SK-N-SH (cell line): ENCODE measurements at places on chromosomes 1 and 21.

DNA sequence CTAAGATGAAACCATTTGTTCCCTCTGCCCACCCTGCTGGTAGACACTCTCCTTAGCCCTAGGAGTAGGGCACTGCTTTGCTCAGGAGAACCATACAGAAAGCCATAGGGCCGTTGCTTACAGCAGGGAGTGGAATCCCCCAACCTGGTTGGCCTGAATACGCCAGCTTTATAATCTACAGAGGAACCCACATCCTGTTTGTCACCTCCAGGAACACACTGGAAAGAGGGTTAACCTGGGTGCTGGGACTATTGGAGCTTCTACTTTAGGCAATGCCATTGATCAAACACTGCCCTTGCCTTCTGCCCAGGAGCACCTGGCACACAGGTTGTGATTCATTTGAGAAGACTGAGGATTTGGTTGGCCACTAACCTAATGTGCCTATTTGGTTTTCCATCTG lies 124.8 kb downstream of the TNR start:
- no peak for DNase-seq

DNA sequence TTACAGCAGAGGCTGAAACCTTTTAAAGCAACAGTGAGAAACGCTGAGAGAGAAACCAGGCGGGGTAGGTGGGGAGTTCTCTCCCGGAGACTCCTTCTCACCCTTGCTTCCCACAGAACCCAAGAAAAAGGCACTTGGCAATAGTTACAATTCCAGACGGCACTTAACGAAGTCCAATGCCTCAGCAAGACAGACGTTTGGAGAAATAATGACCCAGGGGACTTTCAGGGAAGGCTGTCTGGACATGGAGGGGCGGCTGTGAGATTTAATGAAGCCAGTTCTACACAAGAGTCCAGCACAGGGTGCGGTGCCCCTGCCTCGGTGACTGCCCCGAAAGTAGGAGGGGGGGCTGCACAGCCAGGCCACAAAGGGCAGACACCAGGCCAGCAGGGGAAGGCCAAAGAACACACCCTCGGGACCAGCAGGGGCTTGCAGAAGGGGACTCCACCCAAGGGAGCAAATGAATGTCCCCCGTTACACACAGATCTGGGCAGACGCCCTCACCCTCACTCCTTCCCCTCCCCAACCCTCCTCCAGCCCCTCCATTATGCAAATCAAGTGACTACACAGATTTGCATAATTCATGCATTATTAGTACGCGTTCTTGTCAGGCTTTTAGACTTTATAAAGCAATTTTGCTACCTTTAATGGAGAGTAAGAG lies 26.3 kb downstream of the KCNN3 start:
- DNase-seq: no peak

DNA sequence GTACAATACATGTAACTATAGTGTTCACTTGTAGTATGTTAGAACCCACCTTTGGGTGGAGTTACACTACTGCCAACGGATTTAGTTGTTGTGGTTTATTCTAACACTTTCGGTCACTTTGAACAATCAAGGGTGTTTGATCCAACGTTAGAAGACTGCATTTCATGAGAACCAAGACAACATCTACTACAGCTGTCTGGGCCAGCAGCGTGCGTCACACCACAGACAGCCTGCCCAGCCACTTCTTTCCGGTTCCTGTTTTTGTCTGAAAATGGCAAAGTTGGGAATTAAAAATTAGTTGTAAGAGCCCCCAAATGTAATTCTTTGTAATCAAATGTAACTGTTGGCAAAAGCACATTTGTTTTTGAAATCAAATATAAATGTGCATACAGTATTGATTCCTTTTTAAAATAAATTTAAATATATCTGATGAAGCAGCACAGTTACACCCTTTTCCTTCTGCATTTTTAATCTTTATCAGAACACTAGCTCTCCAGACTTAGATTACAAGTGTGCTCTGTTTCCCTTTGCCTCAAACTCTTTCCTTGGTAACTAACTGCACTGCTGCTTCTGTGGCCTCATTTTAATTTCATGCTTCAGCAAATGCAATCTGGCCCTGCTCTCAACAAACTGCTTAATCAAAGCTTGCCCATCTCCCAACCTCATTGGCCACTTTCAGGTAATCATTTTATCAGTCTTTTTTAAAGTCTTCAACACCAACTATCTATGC lies 86.6 kb upstream of the DPH5 start:
- DNase-seq: no peak

- DNase-seq: no peak
These were observed 1477.6 kb downstream of the KCNT2 start for GRCh38 chr1:195130598-195130997.

DNA sequence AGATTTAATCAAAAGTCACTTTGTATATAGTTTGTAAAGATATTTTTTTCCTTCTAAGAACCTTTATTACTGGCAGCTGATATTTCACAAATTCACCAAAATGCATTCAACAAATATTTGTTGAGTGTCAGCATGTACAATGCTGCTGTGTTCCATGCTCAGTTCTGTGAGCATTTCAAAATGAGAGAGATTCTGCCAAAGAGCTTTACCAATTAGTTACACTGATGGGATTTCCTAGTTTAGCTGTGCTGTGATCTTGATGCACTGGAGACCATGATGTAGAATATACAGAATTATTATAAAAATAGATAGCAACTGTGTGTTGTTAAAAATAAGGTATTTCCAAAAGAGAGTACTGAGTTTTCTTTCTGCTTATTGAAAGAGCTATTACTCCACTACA lies 225.6 kb downstream of the BRINP3 start:
- no peak for DNase-seq
